ENCODE measurements at places on chromosomes 3 and 15.
A peak's percentile ranks its signal among the peaks of the same experiment; 100 is the strongest.

- DNase-seq: no peak
These were observed 218.2 kb upstream of the MDFIC2 start for GRCh38 chr3:70530626-70531025.

GRCh38 chr15:25679492-25679891, 183.6 kb downstream of the ATP10A start:
- no peak for DNase-seq

DNA sequence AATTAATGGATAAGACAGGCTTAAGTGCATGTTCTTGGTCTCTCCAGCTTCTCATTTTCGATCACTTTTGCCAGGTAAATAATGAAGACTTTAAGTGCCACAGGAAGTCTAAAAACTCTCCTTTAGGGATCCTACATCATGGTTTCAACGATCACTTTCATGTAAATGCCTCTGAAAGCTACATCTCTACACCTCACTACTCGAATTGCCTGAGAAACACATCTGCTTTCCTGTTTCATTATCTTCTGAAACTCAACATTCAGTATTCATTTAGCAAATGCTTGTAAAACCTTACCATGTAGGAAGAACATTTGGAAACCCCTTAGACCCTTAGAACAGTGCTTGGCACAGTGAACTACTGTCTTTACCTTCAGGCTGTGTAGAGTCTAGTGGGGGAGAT, 16.2 kb downstream of the THAP10 start:
- no peak for DNase-seq

DNA sequence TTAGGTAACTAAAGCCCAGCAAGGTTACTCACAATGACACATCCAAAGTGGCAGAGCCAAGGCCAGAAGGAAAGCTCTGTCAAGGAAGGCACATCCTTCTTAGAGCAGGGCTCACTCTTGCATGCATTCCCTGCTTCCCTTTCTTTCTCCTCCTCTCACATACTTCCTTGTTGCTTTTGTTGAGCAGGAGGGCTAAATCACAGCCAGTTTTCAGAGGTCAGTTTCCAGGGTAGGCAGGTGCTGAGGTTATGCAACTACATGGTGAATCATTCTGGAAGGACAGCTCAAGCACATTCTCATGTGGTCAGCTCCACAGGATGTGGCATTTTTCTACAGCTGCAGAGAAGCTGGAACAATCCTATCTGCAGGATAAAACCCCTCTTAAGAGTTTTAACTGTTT, 275.6 kb downstream of the ZNF621 start:
- peak; percentile 54 for DNase-seq

- no peak for DNase-seq
These were observed 84.9 kb upstream of the POU1F1 start for GRCh38 chr3:87361271-87361670.

DNA sequence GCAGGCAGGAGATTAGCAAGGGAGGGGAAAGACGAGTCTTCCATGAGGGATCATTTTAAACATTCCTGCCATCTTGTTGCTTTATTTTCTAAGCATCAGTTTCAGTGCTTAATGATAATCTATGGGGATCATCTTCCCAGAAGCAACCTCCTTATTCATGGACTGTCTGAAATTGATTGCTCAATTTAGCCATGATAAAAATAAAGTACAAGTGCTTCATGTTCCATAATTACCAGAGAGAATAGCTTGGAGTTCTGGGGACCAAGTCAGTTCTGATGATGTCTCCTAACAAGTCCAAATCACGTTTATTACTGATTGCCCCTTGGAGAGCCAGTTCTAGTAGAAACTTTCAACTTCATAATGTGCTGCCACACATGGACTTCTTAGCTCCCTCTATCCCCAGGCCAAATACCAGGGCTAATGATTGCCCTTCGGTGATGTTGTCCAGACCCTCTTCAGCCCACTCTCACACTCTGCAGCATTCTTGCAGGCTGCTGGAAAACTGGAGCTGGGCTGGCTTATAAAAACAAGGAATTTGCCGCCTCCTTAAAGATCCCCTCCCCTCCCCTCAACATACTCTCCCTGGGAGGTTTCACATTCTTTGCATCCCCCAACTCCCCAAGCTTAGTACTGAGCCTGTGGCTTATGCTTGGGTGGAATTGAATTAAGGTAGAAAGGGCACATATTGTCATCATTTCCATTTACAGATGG, 222.1 kb upstream of the ADAMTS9 start:
- no peak for DNase-seq
